Adipose tissue (tissue), 3 donors: ENCODE measurements at places on chromosomes 3 and 15. TPM values are rescaled to one million over a fixed set of nuclear protein-coding genes. Genes with fewer than 3 reads are reported as not detected.

Gene NPAP1
- polyA plus RNA-seq = not detected

Gene ACP3
- 1.2 TPM for polyA plus RNA-seq

Gene SYNPR
- polyA plus RNA-seq = not detected

Gene MNS1
- polyA plus RNA-seq = 0.85 TPM

Gene CPEB1
- 8.2 TPM for polyA plus RNA-seq

Gene C3orf49
- not detected for polyA plus RNA-seq

Gene ERICH6
- not detected for polyA plus RNA-seq

Gene LIPC
- 0.40 TPM for polyA plus RNA-seq

Gene SOX14
- polyA plus RNA-seq = not detected

Gene DNASE1L3
- polyA plus RNA-seq = 4.9 TPM

Gene CMTM7
- polyA plus RNA-seq = 14.7 TPM
